Activated T-helper 17 cell treated with anti-CD3 and anti-CD28 coated beads, Interleukin-2, amount 50 U/mL, for 72 hours (primary cell): ENCODE measurements at places on chromosomes 13 and 19.

DNA sequence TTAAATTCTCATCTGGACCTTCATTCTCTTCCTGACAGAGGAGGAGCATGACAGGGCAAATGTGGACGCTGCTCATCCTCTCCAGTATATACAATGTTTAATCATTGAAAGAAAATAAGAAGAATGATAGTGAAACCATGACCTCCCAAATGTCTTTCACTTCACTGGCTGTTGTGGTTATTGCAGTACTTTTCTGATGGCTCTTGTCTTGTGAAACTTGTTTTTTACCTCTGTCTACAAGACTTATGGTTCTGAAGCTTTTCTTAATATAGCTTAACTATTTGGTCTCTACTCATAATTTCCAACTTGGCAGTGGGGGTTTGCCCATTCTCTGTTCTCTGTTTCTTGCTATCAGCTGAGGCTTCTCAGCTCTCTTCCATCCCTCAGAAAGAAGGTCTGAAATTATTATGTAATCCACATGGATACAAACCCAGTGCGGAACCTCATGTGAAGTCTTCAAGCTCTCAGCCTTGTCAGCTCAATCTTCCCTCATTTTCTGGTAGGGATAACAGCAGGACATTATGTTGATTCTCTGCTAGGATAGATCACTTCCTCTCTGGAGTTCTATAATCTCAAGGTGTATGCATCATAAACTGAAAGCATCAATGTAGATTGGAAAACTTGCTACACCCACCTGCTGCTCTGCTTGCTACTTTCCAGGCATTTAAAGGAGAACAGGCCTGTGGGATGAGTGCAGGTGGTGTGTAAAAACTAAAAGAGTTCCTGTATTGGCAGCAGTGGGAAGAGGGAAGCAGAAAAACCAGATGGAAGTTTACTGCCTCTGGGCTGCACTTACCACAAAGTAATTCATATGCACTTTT lies 250.3 kb upstream of the HTR2A start:
- H3K4me1 ChIP-seq: no peaks in the 10 kb centered on the region
- no peak overlapping the region for H3K4me3 ChIP-seq
- H3K36me3 ChIP-seq: no peaks in the 10 kb centered on the region
- H3K27me3 ChIP-seq: peaks cover 4% of the 10 kb centered on the region
- no peak overlapping the region for H3K27ac ChIP-seq

DNA sequence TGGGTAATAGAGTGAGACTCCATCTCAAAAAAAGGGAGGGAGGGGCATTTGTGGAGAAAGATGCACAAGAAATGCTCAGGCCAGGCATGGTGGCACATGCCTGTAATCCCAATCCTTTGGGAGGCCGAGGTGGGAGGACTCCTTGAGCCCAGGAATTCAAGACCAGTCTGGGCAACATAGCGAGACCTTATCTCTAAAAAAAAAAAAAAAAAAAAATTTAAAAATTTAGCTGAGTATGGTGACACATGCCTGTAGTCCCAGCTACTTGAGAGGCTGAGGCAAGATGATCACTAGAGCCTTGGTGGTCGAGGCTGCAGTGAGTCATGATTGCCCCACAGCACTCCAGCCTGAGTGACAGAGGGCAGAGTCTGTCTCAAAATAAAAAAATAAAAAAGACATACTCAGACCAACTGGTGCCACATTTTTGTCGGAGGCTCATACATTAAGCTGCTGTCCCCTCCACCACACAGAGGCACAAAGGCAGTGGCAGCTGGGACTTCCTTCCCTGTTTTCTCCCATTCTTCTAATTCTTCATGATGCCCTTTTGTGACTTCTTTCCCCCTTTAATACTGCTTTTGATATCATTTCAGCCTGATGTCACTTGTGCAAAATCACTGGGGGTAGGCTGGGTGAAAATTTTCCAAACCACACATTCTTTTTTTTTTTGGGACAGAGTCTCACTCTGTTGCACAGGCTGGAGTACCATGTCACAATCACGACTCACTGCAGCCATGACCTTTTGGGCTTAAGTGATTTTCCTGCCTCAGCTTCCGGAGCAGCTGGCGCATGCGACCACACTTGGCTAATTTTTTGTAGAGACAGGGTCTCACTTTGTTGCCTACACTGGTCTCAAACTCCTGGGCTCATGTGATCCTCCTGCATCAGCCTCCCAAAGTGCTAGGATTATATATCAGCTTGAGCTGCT lies 26.8 kb upstream of the CXCL17 start:
- no peaks in the 10 kb centered on the region for H3K27me3 ChIP-seq
- peak; percentile 81 for ATAC-seq
- H3K4me1 ChIP-seq: peaks cover 16% of the 10 kb centered on the region
- H3K4me3 ChIP-seq: no peak overlapping the region
- no peaks in the 10 kb centered on the region for H3K36me3 ChIP-seq
- no peak overlapping the region for H3K27ac ChIP-seq

DNA sequence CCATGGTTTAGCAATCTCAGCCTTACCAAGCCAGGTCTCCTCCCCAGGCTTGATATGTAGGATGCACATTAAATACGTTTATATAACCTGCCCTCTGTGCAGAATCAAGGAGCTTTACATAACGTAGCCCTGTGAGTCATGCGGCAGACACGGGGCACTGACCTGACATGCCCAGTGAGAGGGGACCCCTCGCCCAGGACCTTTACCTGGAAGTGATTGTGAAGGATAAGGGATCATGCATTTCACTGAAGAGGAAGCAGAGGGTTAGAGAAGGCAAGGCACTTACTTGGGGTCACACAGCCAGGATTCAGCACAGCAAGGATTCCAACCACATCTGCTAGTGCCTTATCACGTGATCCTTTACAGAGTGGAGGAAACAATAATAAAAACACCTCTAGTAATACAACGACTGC lies 18.9 kb upstream of the FOSB start:
- peak overlapping the region; percentile 98 for H3K27ac ChIP-seq
- H3K27me3 ChIP-seq: no peaks in the 10 kb centered on the region
- peaks cover 46% of the 10 kb centered on the region for H3K4me1 ChIP-seq
- peak overlapping the region; percentile 86 for H3K4me3 ChIP-seq

- H3K36me3 ChIP-seq: no peaks in the 10 kb centered on the region
- H3K27me3 ChIP-seq: peaks cover 12% of the 10 kb centered on the region
- ATAC-seq: no peak
Measured at GRCh38 chr13:37109051-37109678, 3.7 kb upstream of the CSNK1A1L start.
